Spinal cord (tissue), 10 donors: ENCODE measurements at places on chromosomes 4 and X. TPM values are rescaled to one million over a fixed set of nuclear protein-coding genes. Genes with fewer than 3 reads are reported as not detected.

Gene GAGE12G
- not detected for total RNA-seq

Gene P2RY4
- total RNA-seq, result 0.30 TPM

Gene QRFPR
- 1.5 TPM for total RNA-seq

Gene TAF9B
- total RNA-seq, result 30.3 TPM

- no peak overlapping the region for H3K4me3 ChIP-seq
- DNase-seq, result no peak
- no peaks in the 10 kb centered on the region for H3K4me1 ChIP-seq
- no peaks in the 10 kb centered on the region for H3K36me3 ChIP-seq
- no peak overlapping the region for H3K27ac ChIP-seq
These were observed 22.1 kb downstream of the BEX3 start for GRCh38 chrX:103398421-103398864.

GRCh38 chr4:38614231-38614630, 49.8 kb upstream of the KLF3 start:
- peaks cover 7% of the 10 kb centered on the region for H3K4me1 ChIP-seq
- H3K27me3 ChIP-seq, result no peaks in the 10 kb centered on the region
- no peak for DNase-seq
- no peak overlapping the region for H3K4me3 ChIP-seq

DNA sequence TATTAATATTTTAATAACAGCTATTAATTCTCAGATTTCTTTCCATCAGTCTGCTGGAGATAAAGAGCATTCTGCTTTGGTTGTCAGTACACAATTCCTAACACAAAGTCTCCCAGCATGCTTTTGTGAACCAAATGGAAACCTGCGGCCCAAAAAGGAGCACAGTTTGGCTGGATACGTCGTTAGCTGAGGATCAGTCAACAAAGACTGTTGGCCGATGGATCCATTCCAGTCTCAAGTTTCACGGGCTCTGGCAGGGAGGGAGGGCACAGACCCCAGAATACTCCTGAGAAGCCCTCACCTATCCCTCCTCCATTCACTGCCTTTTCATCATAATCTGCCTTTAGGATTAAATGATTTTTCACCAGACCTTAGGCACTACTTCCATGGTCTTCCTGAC, 26.3 kb upstream of the PRSS48 start:
- no peak overlapping the region for H3K4me3 ChIP-seq
- no peaks in the 10 kb centered on the region for H3K27me3 ChIP-seq
- H3K27ac ChIP-seq, result no peak overlapping the region
- peaks cover 2% of the 10 kb centered on the region for H3K36me3 ChIP-seq
- no peak for DNase-seq

GRCh38 chr4:8092282-8092681, 66.3 kb downstream of the ABLIM2 start:
- H3K4me3 ChIP-seq, result no peak overlapping the region
- H3K27ac ChIP-seq, result no peak overlapping the region
- no peaks in the 10 kb centered on the region for H3K27me3 ChIP-seq
- no peaks in the 10 kb centered on the region for H3K4me1 ChIP-seq

- DNase-seq, result no peak
- no peaks in the 10 kb centered on the region for H3K27me3 ChIP-seq
- no peaks in the 10 kb centered on the region for H3K36me3 ChIP-seq
- no peak overlapping the region for H3K27ac ChIP-seq
- H3K4me3 ChIP-seq, result no peak overlapping the region
These were observed 718.6 kb downstream of the CCSER1 start for GRCh38 chr4:90845777-90846176.

- no peak overlapping the region for H3K27ac ChIP-seq
- H3K4me1 ChIP-seq, result no peaks in the 10 kb centered on the region
- H3K36me3 ChIP-seq, result no peaks in the 10 kb centered on the region
- DNase-seq, result peak; percentile 71
- no peak overlapping the region for H3K4me3 ChIP-seq
- no peaks in the 10 kb centered on the region for H3K27me3 ChIP-seq
These were observed 327.0 kb upstream of the NOCT start for GRCh38 chr4:138688408-138689085.

DNA sequence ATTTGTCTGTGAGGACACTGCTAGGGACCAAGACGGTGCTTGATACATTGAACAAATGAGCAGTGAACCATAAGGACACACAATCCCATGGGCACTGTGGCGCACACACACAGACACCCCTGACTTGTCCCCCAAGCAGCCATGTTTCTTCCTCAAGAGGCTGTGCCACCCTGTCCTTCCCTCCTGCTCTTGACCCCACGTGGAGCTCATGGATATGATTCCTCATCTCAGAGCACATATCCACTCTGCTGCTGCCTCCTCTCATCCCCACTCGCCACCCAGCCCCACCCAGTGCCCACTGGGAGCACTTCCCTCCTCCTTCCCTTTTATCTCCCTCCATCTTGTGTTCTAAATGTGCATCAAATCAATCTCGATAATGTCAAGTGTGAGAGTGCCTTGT, 102.4 kb downstream of the PARM1 start:
- H3K27ac ChIP-seq, result no peak overlapping the region
- no peaks in the 10 kb centered on the region for H3K36me3 ChIP-seq
- H3K4me3 ChIP-seq, result no peak overlapping the region
- DNase-seq, result no peak
- no peaks in the 10 kb centered on the region for H3K27me3 ChIP-seq
- H3K4me1 ChIP-seq, result no peaks in the 10 kb centered on the region

GRCh38 chr4:80081566-80081965, 8.5 kb upstream of the ANTXR2 start:
- no peaks in the 10 kb centered on the region for H3K27me3 ChIP-seq
- DNase-seq, result no peak

DNA sequence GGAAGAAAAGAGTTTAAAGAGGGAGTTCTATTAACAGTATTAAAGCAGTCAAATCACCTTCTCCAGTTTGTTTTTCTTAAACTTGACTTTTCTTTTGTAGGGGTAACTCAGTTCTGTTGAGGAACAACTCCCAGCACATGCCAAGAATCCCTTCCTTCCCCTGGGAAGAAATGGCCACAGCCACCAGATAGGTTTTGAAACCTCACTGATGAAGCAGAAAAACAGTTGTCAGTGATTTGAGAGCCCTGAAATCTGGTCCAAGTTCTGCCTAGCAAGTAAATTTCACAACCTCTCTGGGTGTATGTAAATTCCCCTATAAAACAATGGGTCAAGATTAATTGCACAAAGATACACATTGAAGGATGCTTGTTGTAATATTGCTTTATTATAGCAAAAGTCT, 167.1 kb downstream of the DHX15 start:
- no peak overlapping the region for H3K27ac ChIP-seq
- H3K36me3 ChIP-seq, result no peaks in the 10 kb centered on the region
- DNase-seq, result no peak
- H3K4me3 ChIP-seq, result no peak overlapping the region
- no peaks in the 10 kb centered on the region for H3K4me1 ChIP-seq

DNA sequence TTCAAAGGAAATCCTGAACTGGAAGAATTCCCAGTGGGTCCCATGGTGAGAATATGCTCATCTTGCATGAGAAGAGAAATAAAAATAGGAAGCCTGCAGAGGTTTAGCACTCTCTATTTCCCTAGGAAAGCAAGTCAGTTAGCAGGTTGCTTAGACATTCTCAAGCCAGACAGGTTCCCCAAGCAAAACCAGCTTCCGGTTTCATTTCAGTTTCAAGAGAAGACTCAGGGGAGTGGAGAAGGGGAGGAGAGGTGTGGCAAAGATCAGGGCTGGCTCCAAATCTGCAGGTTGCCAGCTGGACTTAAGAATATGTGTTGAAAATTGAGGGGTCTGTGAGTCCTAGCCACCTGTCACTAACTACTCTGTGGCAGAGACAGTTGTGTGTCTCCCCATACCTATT, 107.5 kb downstream of the CLNK start:
- H3K36me3 ChIP-seq, result no peaks in the 10 kb centered on the region
- DNase-seq, result no peak
- H3K27ac ChIP-seq, result no peak overlapping the region
- no peaks in the 10 kb centered on the region for H3K27me3 ChIP-seq
- H3K4me1 ChIP-seq, result no peaks in the 10 kb centered on the region

- no peaks in the 10 kb centered on the region for H3K27me3 ChIP-seq
- H3K4me3 ChIP-seq, result no peak overlapping the region
- no peak overlapping the region for H3K27ac ChIP-seq
- no peaks in the 10 kb centered on the region for H3K36me3 ChIP-seq
These were observed 72.1 kb downstream of the ARHGEF38 start for GRCh38 chr4:105624530-105624929.

- H3K36me3 ChIP-seq, result peaks cover 15% of the 10 kb centered on the region
- no peak for DNase-seq
- no peak overlapping the region for H3K27ac ChIP-seq
- H3K4me1 ChIP-seq, result peaks cover 7% of the 10 kb centered on the region
These were observed 23.3 kb downstream of the RNF212 start for GRCh38 chr4:1090036-1090435.
